Heart left ventricle (tissue), 16 donors: ENCODE measurements at places on chromosomes 5 and 9.
A peak's percentile ranks its signal among the peaks of the same experiment; 100 is the strongest.

DNA sequence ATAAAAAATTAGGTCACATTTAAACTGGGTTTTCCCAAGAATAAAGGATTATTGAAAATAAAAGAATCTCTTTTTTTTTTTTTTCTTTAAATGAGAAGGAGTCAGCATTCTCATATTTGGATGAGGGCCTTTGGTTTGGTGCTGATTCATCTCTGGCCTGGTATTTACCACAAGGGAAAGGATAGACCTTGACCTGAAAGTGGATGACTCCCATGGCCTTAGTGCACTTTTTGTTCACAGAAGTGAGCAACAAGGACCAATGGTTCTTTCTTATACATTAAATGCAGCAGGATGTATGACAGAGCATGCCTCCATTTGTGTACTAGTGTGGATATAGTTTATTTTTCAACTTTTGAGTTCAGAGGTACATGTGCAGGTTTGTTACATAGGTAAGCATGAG, 6.9 kb downstream of the YTHDC2 start:
- no peak overlapping the region for H3K27ac ChIP-seq
- H3K4me3 ChIP-seq, result no peak overlapping the region
- H3K27me3 ChIP-seq, result no peaks in the 10 kb centered on the region
- DNase-seq, result no peak
- H3K36me3 ChIP-seq, result no peaks in the 10 kb centered on the region
- peaks cover 39% of the 10 kb centered on the region for H3K4me1 ChIP-seq

- DNase-seq, result no peak
- H3K4me1 ChIP-seq, result no peaks in the 10 kb centered on the region
- no peaks in the 10 kb centered on the region for H3K27me3 ChIP-seq
- no peak overlapping the region for H3K27ac ChIP-seq
- no peaks in the 10 kb centered on the region for H3K36me3 ChIP-seq
Observed at GRCh38 chr9:85421641-85422040, 320.1 kb downstream of the AGTPBP1 start.

DNA sequence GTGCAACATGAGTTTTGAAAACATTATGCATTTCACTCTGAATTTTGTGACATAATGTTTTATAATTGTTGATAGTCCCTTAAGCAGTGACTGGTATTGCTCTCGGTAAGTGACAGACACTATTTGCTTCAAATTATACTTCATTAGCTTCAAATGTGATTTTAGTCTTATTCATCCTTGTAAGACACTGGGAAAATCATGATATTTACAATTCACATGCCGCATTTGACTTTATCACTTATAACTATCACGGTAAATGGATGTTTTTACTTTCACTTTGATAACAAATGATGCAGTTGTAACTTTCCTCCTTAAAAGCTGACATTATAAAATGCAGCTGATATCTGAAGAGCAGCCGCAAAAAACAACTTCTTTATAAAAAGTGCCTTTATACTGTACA, 44.1 kb upstream of the ITGA2 start:
- no peak overlapping the region for H3K4me3 ChIP-seq
- no peaks in the 10 kb centered on the region for H3K27me3 ChIP-seq
- peaks cover 60% of the 10 kb centered on the region for H3K36me3 ChIP-seq
- no peak for DNase-seq
- H3K4me1 ChIP-seq, result peaks cover 13% of the 10 kb centered on the region

DNA sequence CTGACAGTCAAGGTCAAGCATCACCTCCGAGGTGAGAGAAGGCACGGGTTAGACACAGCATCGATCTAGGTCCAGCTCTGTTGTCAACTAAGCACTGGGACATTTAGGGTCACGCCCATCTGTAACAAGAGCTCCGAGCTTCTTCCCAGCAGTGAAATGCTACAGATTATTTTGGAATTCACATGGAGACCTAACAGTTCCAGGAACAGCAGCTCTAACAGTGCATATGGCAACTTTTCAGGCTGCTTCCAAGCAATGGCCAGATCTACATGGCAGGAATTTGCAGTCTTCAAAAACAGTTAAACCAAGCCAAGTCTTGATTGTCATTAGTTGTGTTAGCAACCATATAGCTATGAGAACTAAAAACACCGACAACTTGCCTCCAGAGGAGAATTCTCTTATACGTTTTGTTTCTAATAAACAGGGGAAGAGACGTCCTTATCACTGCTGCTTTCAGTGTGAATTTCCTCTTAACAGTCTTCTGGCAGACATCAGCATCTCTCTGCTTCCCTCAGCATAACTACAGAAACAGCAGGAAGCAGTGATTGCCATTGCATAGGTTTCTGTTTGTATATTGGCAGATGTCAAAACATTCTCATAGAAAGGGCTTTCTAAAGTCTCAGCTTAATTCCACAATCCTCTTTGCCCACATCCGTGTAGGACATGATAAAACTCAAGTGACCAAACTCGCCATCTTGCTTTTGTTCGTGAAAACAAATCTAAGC, 242.1 kb upstream of the DAPK1 start:
- no peak for DNase-seq
- H3K4me1 ChIP-seq, result peaks cover 8% of the 10 kb centered on the region
- H3K36me3 ChIP-seq, result no peaks in the 10 kb centered on the region
- no peak overlapping the region for H3K27ac ChIP-seq

GRCh38 chr9:94909965-94910730, 183.6 kb downstream of the AOPEP start:
- H3K27me3 ChIP-seq, result no peaks in the 10 kb centered on the region
- H3K4me3 ChIP-seq, result no peak overlapping the region
- H3K36me3 ChIP-seq, result no peaks in the 10 kb centered on the region
- H3K27ac ChIP-seq, result no peak overlapping the region
- peaks cover 22% of the 10 kb centered on the region for H3K4me1 ChIP-seq
- DNase-seq, result no peak

DNA sequence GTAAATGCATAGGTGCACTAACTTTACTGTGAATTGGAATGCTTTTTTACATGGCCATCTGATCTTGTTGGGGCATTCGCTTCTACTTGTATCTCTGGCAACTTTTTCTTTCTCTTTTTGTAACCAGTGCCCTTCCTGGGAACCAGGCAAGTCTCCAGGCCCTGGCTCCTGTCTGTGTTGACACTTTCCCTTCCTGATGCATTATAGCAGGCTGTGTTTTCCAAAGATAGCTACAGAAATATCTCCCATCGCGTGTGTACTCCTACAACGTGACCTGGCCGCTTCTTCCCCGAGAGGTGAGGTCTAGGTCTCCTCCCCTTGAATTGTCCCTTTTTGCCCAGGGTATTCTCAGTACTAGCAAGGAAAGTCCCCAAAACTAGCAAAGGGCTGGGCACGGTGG, 81.1 kb upstream of the SPIN1 start:
- no peaks in the 10 kb centered on the region for H3K36me3 ChIP-seq
- no peaks in the 10 kb centered on the region for H3K27me3 ChIP-seq
- DNase-seq, result peak; percentile 46

DNA sequence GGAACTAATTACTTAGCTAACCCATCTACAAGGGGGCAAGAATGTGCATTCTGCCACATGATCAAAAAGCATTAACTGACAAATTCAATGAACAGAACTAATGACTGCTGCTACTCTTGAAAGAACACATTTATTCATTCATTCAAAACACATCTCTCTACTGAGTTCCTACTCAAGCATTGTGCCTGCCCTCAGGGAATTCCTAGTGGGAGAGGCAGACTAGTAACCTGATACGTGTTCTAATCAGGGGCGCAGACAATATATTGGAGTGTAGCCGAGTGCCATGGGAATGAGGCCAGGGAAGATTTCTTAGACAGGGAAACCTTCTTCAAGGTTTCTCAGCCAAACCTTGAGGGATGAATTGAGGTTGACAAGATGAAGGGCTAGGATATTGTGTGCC, 56.7 kb upstream of the PAPPA start:
- H3K4me1 ChIP-seq, result no peaks in the 10 kb centered on the region
- no peaks in the 10 kb centered on the region for H3K36me3 ChIP-seq
- H3K27ac ChIP-seq, result no peak overlapping the region

GRCh38 chr9:114910541-114910940, 19.9 kb downstream of the TNFSF8 start:
- H3K4me1 ChIP-seq, result no peaks in the 10 kb centered on the region
- H3K4me3 ChIP-seq, result no peak overlapping the region
- no peak for DNase-seq
- no peaks in the 10 kb centered on the region for H3K36me3 ChIP-seq

DNA sequence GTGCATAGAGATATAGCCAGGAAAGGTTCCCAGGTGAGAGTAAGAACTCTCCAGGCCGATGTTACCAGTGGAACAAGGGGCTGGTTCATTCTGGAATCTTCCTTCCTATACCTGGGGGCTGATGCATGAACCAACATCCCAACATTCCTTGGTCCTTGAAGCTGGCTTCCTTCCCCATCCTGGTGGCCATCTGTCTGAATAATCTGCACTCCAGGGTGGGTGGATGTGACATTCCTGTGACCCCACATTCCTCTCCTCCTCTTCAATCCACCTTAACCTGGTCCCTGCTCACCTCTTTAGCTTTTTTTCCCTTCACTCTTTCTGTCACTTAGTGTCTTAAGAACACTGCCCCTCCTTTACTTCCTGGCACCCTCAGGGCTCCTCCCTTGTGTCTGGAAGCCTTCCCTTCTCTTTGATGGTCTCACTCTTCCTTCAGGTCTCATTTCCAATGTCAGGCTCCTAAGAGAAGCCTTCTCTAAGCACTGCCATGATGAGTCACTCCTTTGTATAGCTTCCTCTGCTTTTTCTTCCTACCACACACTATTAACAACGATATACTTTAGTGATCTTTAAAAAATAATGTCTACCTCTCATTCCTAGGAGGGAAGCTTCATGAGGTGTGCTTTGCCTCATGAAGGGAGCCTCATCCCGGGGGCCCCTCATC, 80.3 kb downstream of the BOD1 start:
- DNase-seq, result no peak
- no peaks in the 10 kb centered on the region for H3K27me3 ChIP-seq
- H3K4me1 ChIP-seq, result peaks cover 7% of the 10 kb centered on the region
- H3K36me3 ChIP-seq, result no peaks in the 10 kb centered on the region

- DNase-seq, result no peak
- H3K36me3 ChIP-seq, result no peaks in the 10 kb centered on the region
- H3K27me3 ChIP-seq, result no peaks in the 10 kb centered on the region
- no peaks in the 10 kb centered on the region for H3K4me1 ChIP-seq
Observed at GRCh38 chr5:93421987-93422401, 159.0 kb downstream of the NR2F1-AS1 start.

- no peak for DNase-seq
- H3K27ac ChIP-seq, result no peak overlapping the region
- H3K4me1 ChIP-seq, result peaks cover 48% of the 10 kb centered on the region
- H3K4me3 ChIP-seq, result no peak overlapping the region
- H3K27me3 ChIP-seq, result no peaks in the 10 kb centered on the region
Observed at GRCh38 chr5:107533910-107534876, 136.5 kb downstream of the EFNA5 start.
